Stromal cell of bone marrow (primary cell): ENCODE measurements at places on chromosomes 16 and 17.
A peak's percentile ranks its signal among the peaks of the same experiment; 100 is the strongest.

- no peak for DNase-seq
Observed at GRCh38 chr16:23040246-23040645, 109.0 kb downstream of the USP31 start.

- no peak for DNase-seq
Observed at GRCh38 chr17:64777415-64778239, 115.5 kb upstream of the SMURF2 start.

- DNase-seq: no peak
Observed at GRCh38 chr17:60959011-60959410, 281.4 kb downstream of the BCAS3 start.

DNA sequence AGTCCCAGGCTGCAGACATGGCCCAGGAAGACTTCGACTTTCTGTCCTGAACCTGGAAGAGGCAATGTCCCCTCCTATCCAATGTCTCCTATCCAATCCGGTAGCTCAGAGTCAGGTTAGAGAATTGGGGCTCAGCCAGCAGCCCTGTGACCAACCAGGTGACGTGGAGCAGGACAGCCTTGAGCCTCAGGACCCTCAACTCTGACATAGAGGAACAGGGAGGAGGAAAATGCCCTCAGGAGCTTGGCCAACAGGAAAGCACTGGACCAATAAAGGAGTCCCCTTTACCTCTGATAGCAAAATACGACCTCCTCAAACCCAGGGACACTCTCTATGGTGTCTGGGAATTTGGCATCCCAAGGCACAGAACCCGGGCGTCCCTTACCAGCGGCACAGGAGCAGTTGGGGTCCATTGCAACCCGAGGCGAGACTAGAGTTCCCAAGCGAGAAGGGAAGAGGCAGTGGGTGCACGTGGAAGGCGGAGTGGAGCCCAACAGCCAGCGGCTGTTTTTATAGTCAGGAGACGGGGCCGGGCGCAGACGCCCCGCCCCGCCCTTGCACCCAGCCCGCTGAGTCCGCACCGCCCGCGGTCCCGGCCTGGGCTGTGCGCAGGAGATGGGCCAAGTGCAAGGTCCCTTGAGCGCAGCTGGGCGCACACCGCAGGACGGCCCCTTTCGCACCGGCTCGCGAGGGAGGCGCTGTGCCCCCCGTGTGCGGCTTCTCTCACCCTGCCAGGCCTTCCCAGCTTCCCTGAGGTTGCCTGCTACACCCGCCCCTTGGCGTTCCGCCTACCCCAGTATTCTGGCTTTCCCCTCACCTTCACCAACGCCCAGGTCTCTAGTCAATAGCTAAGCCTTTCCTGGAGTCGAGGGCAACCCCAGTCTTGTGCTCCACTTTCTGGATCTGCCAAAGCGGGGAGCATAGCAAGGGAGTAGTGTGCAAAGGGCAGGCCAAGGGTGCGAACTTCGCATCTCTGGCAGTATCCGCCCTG is at the start of gene MT1G:
MT1G (minus strand) TSS at position 485 of the 991 bp plus-strand sequence; CDS start at position 413, 72 bp downstream.
- no peak for DNase-seq

- no peak for DNase-seq
Observed at GRCh38 chr17:45364531-45365390, 47.9 kb upstream of the MAP3K14 start.

GRCh38 chr16:19822533-19822932 is 62.1 kb downstream of the GPRC5B start:
- no peak for DNase-seq

GRCh38 chr16:13270602-13271001 is 369.2 kb downstream of the SHISA9 start:
- DNase-seq: no peak

GRCh38 chr17:52158450-52159042 is at the start of gene CA10:
CA10 (minus strand) TSS chr17:52158714.
- no peak for DNase-seq

GRCh38 chr17:16415031-16415924 is at the start of gene TRPV2:
TRPV2 (plus strand) TSS chr17:16415571; CDS start chr17:16417669, 2,098 bp downstream.
- DNase-seq: no peak

DNA sequence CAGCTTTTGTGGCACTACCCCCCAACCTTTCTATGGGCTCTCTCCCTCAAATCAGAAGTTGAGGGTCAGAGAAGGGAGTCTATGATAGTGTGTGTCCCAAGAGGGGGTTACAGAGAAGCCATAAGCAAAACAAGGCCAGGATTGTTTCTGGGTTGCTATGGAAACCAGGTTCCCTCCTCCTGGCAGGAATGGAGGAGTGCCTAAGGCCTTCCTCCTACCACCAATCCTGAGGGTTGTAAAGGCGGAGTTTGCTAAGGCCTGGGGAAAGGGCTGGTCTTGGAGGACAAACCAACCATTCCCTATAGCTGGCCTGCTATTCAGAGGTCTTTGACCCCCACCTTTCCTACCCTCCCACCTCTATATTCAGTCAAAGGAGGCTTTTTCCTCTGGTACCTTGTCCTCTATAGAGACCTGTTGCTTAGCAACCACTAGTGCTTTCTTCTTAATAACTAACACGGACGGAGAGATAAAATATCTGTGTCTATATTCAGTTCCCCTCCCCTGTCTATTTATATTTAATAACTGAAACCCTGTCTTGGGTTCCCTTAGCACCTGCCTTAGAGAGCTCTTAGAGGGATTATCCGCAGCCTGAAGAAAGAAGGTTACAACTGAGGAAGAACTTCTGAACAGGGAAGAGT is 43.4 kb downstream of the NEUROD2 start:
- no peak for DNase-seq

DNA sequence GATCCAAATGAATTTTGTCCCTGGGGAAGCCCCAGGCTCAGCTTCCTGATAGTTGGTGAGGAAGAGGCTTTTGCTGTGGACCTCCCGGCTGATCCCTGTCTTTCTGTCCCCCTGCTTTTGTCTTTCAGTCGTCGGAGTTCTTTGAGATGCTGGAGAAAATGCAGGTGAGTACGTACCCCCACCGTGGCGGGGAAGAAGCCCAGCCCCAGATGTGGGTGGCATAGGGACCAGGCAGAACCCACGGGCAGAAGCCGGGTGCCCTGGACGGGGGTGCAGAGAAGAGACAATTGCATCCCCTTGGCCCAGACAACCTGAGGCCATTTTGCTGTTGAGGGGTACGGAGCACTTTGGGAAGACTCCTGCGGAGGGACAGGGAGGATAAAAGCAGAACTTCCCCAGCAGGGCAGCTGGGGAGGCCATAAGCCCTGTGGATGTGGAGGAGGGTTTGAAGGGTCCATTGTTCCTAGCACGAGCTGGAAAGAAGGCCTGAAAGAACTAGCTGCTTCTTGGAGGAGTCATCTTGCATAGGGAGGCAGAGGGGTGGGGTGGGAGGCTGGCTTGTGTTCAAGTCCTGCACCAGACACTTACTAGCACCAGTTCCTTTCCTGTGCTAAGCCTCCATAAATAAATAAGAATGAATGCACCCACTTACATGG is 105.6 kb downstream of the OR1D5 start:
- DNase-seq: no peak

DNA sequence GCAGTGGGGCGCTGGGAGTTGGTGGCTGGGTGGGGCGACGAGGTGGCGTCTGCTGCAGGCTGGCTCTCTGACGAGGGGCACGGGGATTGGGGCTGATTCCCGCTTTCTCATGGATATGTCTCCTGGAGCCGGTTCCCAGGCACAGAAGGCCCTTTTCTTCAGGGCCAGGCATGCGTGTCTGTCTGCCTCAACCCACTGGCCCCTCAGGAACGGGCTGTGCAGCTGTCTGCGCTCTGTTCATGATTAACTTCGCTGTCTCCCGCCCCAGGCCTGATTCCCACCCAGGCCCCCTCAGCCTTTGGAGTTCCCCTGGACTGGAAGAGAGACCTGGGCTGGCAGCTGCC is 53.1 kb downstream of the RAP1GAP2 start:
- DNase-seq: no peak

GRCh38 chr17:45908460-45908859 is 14.1 kb downstream of the MAPT start:
- no peak for DNase-seq

- DNase-seq: peak; percentile 54
Observed at GRCh38 chr16:72723781-72724180, 324.1 kb downstream of the ZFHX3 start.

- DNase-seq: no peak
Observed at GRCh38 chr16:27983244-27983643, 80.3 kb downstream of the GSG1L start.

GRCh38 chr17:80217703-80218362 is 2.3 kb downstream of the SGSH start:
- DNase-seq: no peak

GRCh38 chr16:57284209-57284951 is at the start of gene PLLP:
PLLP (minus strand) TSS chr16:57284672; CDS start chr16:57284540, 132 bp downstream.
- no peak for DNase-seq

DNA sequence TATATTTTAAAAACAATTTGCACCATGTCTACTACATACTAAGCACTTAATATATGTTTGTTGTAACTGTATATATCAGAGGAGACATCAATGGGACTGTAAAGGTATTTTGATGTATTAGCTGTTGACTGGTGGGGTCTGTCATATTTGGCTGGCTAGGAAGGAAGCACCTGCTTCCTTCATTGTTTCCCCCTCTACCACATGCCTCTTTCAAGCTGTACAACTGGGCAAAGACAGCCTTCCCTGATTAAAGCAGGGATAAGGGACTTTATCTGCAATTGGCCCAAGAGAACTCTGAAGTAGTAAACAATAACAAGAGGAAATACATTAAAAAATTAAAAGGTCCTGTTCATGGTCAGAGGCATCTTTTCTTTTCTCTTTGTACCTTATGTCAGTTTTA is 5.5 kb upstream of the SLFN12L start:
- no peak for DNase-seq

- peak; percentile 58 for DNase-seq
Observed at GRCh38 chr16:21301168-21301894, 23.2 kb upstream of the CRYM start.

DNA sequence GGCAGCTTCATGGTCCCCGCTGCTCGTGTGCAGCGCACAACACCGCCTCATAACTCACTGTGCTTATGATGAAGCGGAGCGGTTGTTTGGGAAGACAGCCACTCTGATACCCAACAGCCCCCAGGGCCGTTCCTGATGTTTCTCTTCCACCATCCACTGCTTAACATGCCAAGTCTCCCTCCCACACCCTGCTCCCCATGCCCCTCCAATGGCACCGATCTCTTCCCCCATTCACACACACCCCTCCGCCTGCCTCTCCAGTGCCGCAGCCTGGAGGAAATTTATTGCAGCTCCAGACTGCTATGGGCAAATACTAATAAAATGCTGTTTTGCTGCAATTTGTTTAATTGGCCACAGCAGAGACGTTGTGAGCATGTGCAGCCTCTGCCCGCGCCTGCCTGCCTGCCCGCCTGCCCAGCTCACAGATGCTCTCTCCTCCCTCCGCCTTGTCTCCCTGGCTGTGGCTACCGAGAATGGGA is 80.3 kb upstream of the LHX1 start:
- no peak for DNase-seq

- DNase-seq: no peak
Observed at GRCh38 chr16:84652566-84652965, 4.3 kb downstream of the KLHL36 start.

DNA sequence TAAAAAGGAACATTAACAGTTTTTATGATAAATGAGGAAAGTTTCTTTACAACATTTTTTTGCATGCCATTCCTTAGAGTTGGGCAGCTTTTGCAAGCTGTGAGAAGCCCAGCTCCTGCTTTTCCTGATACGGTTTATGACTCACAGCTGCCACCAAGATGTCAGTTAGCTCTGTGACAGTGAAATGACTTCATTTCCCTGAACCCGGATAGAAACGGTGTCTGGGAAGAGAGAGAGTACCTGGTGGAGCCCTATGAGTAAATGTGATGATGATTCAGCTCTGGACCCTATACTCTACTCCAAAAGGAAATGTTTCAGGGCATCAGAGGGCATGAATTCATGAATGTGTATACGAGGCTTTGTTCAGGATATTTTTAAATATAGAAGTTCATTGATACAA is 366.3 kb upstream of the HSBP1 start:
- no peak for DNase-seq

DNA sequence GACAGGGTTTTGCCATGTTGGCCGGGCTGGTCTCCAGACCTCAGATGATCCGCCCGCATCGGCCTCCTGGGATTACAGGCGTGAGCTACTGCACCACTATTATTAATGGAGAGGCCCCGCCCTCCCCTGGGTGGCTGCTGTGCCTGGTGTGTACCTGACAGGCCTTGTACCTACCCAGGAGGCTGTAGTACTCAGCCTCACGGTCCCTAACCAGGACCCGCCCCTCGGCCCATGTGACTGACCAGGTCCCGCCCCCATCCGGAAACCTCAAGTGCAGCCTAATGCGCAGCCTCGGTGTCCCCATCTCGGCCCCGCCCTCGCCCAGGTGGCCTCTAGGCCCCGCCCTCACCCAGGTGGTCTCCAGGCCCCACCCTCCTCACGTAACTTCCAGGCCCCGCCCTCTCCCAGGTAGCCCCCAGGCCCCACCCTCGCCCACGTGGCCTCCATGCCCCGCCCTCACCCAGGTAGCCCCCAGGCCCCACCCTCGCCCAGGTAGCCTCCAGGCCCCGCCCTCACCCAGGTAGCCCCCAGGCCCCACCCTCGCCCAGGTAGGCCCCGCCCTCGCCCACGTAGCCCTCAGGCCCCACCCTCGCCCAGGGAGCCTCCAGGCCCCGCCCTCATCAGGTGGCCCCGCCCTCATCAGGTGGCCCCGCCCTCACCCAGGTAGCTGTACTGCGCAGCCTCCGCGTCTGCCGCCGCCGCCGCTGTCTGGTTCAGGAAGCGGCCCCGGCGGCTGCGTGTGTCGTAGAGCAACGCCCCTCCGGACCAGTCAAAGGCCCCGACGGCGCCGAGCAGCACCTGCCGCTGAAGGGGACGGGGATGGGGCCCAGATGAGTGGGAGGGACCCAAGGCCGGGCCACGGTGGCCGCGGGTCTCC is 31.0 kb downstream of the HASPIN start:
- no peak for DNase-seq

DNA sequence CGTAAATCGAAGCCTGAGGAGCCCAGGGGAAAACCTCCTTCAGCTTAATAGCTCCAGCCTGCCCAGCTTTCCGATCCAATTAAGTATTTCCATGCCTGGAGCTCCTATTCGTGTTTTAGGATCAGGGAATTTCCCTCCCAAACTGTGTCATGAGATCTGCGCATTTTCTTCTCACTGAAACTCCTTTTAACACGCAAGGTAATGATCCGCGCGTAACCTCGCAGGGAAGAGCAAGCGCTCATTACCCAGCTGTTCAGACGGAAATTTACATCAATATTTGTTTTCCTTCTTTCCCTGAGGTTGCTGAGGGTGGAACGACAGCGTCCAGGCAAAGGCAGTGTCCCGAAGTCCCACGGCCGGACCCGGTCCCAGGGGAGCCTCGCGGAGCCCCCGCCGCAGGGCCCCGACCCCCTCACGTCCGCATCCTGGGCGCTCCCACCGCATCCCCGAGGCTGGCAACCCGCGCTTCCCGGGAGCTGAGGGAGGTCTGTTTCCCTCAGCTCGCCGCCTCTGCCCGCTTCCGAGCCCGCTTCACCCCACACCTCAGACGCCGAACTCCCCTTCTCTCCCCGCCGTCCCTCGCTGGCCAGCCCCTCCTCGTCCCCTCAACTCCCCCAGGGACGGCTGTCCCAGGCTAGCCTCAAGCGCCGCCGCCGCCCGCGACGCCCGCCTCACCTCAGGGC is 415 bp downstream of the ABCA5 start:
- no peak for DNase-seq

- DNase-seq: no peak
Observed at GRCh38 chr17:28511858-28512461, 5.8 kb downstream of the FOXN1 start.

DNA sequence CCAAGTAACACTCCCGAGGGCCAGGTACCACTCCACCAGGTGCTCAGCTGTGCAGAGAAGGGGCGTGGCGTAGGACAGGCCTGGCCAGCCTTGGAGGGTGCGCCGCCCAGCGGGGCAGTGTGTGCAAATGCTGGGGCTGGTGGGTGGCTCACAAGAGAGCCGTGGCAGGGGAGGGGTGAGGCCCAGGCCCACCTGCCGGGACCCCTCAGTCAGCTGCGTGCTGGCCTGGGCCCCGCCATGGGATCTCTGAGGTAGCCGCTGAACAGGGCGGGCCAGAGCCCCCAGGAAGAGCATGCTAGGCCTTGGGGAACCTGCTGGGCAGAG is 8.8 kb downstream of the TPSG1 start:
- DNase-seq: no peak
